ENCODE measurements at places on chromosomes 3 and 15.

- DNase-seq: no peak
Observed at GRCh38 chr15:70633103-70633831, 130.1 kb downstream of the UACA start.

DNA sequence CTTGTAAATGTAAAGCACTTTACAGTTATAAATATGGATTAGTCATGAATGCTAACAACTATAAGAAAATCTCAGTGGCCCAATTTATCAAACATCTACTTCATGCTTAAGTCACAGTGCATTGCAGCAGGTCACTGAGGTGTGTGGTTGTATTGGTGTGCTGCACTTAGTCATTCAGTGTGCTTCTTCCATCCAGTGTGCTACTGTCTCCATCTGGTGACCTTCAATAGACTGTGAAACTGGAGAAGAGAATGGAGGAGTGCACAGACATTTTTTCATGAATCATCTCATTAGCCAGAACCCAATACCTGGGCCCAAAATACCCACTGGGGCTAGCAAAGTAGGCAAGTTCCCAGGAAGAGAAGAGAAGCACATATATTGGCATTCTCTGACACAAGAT, 199.6 kb downstream of the SHOX2 start:
- DNase-seq: no peak

DNA sequence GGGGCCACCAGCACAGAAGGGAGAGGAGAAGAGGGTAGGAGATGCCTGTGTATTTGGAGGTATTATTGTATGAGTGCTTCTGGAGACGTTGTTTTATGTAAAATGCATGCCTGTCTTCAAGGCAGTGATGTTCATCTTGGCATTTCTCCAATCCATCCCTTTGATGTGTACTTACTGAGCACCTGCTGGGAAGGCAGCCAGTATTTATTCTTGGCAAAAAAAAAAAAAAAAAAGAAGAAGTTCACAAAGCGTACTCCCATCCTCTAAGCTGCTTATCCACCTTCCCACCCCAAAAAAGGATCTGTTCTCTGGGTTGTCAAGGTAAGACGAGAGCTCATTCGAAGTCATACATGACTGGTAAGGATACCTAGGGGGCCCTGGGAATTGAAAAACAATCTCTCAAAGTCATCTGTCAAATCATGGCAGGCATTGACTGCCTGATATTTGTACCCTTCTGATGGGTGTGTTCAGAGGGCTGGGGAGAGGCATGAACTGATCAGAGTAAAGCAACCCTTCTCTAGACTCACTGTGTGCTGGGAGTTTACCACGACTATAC, 30.0 kb upstream of the SLC6A1 start:
- DNase-seq: no peak

DNA sequence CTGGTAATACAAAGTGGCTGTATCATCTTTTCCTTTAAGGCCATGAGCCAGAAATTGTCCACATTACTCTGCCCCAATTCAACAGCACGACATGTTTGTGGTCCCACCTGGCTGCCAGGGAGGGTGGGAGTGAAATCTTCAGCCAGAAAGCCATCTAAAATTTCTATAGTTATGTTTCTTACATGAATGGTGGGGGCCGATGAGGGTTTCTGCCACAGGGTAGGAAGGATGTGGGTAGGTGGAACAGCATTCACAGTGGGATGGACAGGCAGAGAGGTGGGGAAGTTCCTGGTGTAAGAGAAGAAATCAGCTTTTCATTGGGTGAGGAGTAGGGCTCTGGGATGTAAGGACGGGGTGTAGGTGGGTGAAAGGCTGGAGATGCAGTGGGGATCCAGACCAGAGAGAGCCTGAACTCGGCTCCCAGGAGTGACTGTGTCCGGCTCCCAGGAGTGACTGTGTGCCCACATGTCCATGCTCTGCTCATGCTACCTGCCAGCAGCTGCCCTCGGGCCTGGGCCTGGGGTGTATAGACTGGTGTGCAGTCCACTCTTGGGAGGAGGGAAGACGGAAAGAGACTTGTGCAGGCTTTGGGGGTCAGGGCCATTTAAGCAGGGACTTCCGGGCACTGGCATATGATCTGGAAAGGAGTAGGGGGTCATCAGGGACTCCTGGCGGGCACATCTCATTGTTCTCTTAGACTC, 3.8 kb upstream of the FBLN2 start:
- no peak for DNase-seq

DNA sequence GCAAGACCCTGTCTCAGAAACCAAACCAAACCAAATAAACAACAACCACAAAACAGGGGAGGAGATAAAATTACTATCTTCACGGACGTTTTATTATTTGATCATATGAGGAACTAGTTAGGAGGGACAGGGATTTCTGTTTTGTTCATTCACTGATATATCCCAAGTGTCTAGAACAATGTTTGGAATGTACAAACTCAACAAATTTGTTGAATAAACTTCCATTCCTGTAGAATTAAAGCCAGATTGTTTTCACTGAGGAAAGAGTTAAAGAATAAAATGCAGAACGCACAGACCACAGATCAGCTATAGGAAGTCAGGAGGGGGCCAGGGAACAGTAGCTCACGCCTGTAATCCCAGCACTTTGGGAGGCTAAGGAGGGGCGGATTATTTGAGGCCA, 6.5 kb upstream of the STRC start:
- DNase-seq: no peak

- no peak for DNase-seq
Observed at GRCh38 chr3:136728473-136728872, 23.7 kb downstream of the STAG1 start.

DNA sequence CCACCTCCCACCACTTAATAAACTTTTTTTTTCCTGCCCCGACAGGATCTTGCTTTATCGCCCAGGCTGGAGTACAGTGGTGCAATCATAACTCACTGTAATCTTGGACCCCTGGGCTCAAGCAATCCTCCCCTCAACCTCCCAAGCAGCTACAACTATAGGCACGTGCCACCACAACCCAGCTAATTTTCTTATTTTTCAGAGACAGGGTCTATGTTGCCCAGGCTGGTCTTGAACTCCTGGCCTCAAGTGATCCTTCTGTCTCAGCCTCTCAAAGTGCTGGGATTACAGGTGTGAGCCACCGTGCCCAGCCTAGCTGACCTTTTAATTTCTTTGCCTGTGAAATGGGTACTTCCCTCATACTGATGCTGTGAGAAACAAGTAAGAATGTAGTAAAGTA, 3.9 kb upstream of the C15orf40 start:
- DNase-seq: no peak

DNA sequence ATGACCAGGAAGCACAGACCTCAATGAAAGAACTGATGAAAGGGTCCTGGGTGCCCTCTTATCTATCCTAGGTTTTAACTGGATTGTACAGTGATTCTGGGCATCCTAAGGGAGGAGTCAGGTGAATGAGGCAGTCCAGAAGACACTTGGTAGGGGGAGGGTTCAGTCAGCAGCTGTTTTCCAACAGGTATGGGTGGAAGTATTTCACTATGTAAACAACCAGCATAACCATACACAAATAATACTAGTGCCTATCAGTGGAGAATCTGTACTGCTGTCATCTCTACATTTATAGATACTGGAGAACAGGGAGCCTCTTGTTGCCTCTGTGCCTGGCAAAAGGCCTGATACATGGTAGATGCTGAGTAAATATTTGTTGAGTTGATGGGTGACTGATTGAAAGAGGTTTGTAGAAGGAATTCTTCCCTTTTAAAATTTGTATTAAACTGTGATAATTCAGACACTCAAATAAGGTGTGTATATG, 328.5 kb downstream of the RBMS3 start:
- no peak for DNase-seq

DNA sequence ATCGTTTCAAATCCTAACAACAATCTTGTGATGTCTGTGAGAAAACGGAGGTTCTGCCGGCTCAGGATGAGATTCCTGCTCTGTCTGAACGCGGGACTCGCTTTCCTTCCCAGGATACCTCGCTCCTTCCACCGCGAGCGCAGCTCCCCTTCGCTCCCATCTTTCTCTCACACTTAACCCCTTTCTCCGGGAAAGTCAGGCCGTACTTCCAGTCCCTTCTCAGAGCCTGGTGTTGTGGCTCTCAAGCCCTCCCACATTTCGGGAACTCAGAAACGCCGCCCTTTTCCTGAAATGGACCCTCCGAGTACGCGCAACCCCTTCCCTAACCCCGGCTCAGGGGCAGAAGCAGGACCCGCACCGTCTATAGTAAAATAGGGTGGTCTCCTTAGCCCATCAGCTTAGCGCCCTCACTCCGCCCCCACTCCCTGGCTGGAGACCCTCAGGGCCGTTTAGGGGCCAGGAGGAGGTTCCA, 378 bp upstream of the FEM1B start:
- DNase-seq: peak; percentile 86

- DNase-seq: no peak
Observed at GRCh38 chr3:97863775-97864174, 42.0 kb downstream of the CRYBG3 start.

- DNase-seq: no peak
Observed at GRCh38 chr3:113275929-113276750, 64.8 kb downstream of the BOC start.

GRCh38 chr3:37953707-37954394, 36.7 kb upstream of the VILL start:
- peak; percentile 39 for DNase-seq

- no peak for DNase-seq
Observed at GRCh38 chr3:8987226-8987625, 24.0 kb upstream of the RAD18 start.

DNA sequence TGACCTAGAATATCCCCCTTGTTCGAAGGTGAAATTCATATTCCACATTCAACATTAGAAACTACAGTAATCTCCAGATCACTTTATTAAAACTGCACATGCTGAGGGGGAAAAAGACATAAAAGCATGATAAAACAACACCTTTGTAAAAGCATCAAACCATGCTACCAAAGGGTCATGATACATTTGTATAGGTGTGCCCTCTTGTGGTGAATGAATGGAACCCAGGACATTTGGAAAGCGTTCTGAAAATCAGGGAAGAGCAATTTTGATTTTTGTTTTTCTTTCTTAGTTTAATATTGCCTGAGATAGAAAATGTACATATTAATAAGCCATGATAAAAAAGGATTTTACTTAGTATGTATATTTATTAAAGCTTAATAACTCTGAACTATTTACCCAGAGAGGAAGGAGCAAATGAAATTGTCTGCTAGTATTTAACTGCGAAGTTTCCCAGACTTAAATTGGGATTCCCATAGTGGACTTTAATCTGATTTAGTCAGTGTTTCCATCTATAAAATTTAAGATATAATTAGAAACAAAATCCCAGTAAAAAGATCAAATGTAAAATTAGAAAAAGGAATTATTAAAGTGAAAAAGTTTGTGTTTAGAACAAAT, 105.8 kb upstream of the ARL6 start:
- peak; percentile 70 for DNase-seq

GRCh38 chr3:194476784-194477183, 10.0 kb downstream of the ATP13A3 start:
- DNase-seq: no peak

GRCh38 chr3:122553171-122553570, 10.9 kb downstream of the PARP9 start:
- DNase-seq: no peak

DNA sequence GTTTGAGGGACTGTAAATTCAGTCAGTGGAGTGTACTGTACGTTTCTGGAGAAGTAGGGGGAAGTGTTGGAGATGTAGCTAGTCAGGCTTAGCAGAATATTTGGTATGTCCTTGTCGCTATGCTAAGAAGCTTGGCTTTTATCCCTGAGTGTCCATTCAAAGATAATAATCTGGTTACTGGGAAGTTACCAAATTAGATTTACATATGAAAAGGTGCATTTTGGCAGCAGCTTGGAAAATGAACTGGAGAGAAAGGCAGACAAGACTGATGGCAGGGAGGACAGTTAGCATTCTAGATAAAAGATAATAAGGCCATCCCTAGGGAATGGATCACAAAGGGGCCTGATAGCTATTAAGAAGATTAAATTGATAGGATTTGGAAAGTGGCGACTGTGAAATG, 58.7 kb downstream of the P2RY1 start:
- DNase-seq: no peak

- no peak for DNase-seq
Observed at GRCh38 chr3:179881791-179882190, 154.9 kb downstream of the PEX5L start.

GRCh38 chr15:96648866-96649265, 318.4 kb downstream of the NR2F2 start:
- no peak for DNase-seq

GRCh38 chr3:195247863-195248189, 23.1 kb downstream of the XXYLT1 start:
- DNase-seq: no peak

DNA sequence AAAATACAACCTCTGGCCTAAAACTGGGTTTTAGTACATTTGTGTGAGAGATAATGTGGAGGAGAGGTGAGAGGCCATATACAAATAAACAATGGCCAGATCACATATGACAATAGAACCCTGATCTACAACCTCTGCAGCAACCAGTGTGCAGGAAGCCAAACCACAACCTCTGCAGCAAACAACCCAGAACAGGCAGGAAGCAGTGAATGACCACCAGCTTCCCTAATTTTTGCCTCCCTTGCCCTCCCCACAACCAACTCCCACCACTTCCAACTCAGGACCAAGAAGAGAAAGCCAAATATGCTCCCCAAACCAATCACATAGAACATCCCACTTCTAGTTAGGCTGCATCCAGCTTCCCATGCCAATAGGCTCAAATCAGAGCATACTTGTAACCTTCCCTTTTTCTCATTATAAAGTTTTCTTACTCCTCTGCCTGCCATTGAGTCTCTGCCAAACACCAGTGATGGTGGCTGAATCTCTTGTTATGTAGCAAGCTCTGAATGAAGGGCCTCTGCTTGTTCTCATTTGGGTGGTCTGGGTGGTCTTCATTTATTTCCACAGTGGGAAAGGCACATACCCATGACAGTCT, 102.6 kb upstream of the GAP43 start:
- DNase-seq: peak; percentile 2

- no peak for DNase-seq
Observed at GRCh38 chr3:69740103-69741021, 1.1 kb downstream of the MITF start.

DNA sequence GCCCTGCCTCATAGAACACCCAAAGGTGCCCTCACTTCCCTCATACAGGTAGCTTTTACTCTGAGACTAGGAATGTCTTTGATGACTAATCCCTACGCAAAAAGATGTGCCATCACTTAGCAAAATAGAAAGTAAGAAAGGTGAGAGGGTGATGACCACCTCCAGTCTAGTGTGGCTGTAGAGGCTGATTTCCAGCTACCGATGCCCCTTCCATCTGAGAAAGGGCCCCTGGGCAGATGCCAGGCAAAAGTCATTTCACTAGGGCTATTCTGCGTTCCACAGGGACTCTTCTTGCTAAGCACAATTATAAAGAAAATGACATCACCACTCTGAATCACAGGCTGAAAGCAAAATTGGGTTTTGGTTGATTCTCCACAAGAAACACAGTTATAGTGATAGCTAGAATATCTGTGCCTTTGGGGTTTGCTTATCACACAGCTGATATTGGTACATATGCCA, 77.4 kb downstream of the RBPMS2 start:
- no peak for DNase-seq
